NCI-H82 (cell line): ENCODE measurements at places on chromosomes 1 and 21.

GRCh38 chr1:98921817-98922216 is 82.8 kb downstream of the PLPPR5 start:
- DNase-seq, result no peak

GRCh38 chr1:160083968-160084770 is 2.8 kb downstream of the KCNJ9 start:
- peak; percentile 77 for DNase-seq

- no peak for DNase-seq
These were observed 5.0 kb downstream of the PPP1R15B start for GRCh38 chr1:204406621-204407020.

GRCh38 chr1:22252251-22252650 is 109.4 kb upstream of the WNT4 start:
- DNase-seq, result no peak

DNA sequence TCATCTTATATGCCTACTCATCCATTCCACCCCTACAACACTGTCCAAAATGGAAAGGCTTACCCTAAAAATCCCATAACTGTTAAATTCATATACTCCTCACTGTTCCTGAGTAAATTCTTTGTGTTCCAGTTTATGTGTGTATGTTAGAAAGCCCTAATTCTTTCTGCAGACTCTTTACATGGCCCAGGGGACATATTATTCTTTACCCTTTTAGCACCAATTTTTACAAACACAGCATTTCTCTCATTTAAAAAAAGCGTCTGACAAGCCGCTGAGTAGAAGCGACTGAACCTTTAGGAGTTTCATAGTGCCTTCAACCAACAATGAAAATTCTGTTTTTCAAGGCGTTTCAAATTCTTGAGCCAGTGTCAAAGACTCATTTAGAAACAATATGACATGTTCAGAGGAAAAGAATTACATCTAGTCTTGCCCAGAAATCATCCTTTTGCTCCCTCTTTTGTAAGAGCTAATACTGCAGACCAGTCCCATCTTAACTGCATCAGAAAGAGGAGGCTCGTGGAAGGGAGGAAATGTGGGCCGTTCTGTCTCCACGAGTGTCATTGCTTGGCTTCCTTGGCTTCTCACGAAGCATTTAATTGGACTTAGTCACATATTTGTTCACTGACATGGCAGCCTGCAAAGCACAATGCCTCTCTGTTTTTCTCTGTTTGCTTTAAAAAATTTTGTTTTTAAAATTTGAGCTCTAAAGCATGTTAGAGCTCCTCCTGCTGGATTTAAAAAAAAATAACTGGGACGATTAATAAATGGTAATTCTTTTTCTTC is 21.3 kb upstream of the C1orf105 start:
- DNase-seq, result peak; percentile 12

DNA sequence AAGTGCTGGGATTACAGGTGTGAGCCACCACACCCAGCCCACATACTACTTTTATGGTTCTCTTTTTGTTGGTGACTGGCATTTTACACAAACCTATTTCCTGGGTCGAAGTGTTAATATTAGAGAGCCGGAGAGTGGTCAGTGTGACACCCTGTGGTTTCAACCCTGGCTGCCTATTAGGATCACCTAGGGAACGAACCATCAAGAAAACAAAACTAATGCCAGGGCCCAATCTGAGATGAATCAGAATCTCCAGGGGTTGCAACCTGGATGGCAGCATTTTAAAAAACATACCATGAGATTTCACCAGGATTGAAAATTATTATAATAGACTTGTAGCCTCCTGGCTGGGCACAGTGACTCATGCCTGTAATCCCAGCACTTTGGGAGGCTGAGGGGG is 6.1 kb downstream of the MRPS21 start:
- no peak for DNase-seq

DNA sequence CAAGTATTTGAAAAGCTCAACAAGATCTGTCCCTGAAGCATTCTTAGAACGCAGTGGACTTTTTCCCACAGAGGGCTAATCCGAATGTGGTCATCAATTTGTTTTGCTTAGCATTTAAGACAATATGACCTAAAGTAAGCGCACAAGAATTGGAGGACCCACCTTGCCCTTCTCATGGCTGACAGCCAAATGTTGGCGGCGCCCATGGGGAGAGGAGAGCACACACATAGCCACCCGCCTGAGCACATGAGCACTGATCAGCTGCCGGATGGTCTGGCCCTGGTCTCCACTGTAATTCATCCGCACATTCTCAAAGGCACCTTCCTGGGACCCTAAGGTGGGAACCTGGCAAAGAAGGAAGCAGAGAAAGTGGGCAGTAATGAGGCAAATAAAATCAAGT is 52.4 kb downstream of the UBR4 start:
- no peak for DNase-seq

DNA sequence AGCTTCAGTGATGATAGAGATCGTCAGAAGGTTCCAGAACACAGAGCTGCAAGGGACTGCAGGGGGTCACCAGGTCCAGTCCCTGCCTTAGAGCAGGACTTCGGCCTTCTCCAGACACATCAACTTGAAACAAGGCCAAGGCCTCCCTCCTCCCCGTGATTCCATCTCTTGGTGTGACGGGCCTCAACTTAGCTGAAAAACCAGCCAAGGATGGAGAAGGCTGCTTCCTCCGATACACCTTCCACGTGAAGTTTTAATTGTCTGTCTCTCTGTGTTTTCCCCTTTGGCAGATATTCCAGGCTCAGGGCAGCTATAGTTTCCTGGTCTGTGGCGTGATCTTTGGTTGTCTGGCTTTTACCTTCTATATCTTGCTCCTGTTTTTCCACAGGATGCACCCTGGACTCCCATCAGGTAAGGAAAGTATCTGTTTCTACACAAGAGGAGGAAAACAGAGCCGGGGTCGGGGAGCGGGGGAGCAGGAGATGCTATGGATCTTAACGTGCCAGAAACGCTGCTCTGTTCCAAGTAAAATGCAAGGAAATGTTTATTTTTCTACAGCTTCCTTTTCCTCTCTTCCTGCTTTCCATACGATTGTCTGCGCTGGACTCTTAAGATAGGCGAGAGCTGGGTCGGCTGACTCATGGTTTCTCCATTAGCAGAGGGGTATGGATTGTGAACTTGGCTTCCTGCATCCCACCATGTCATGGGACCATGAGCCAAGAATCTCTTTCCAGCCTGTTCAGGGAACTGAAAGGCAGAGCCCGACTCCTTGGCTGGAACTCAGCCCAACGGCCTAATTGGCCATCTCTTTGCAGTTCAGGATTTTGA is 32.8 kb downstream of the ELK4 start:
- DNase-seq, result no peak

GRCh38 chr21:26572076-26572701 is 897 bp downstream of the CYYR1 start:
- DNase-seq, result no peak

DNA sequence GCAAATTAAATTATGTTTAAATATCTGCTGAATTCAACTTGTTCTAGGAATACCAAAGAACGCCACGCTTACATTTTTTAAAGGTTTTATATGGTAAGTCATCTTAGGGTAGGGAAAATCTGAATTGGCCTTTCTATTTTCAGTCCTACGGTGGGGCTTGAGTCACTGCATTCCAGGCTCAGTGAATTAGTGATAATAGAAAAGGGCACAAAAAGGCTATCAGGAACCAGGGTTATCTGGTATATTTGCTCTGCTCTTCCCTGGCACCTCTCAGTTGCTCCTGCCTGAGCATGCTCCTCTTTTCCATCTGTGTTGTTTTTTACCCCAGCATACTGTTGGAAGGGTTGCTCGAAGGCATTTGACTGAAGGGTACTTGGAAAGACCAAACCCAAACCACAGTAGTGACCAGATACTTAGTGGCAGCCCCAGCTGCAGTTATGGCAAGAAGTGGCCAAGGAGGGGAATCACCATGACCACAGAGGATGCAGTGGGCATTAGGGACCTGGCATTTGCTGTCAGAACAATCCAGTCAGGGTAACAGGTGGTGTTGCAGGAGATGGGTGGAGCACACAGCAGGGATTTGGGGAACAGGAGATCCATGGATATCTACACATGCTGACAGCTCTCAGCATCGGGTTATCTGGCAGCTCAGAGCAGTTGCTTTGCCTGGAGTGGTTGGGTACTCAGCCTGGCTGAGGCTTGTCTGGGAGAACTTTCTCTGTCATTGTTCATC is 2.3 kb downstream of the OVAAL start:
- DNase-seq, result peak; percentile 11

- peak; percentile 29 for DNase-seq
These were observed 4.9 kb upstream of the TTLL10 start for GRCh38 chr1:1168451-1169411.

DNA sequence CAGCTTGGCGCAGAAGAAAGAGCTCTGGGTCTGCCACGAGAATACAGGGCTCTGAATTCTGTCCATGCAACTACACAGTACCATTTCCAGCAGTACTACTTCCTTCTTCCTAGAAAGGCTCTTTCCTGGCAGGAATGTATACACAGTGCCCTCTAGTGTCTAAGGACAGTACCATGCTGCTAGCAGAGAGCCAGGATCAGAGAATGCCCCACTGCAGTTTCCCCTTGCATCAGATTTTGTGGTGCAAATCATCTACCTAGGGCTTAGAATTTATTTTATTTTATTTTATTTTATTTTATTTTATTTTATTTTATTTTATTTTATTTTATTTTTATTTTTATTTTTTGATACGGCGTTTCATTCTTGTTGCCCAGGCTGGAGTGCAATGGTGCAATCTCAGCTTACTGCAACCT is 50.8 kb downstream of the PAX7 start:
- peak; percentile 88 for DNase-seq

DNA sequence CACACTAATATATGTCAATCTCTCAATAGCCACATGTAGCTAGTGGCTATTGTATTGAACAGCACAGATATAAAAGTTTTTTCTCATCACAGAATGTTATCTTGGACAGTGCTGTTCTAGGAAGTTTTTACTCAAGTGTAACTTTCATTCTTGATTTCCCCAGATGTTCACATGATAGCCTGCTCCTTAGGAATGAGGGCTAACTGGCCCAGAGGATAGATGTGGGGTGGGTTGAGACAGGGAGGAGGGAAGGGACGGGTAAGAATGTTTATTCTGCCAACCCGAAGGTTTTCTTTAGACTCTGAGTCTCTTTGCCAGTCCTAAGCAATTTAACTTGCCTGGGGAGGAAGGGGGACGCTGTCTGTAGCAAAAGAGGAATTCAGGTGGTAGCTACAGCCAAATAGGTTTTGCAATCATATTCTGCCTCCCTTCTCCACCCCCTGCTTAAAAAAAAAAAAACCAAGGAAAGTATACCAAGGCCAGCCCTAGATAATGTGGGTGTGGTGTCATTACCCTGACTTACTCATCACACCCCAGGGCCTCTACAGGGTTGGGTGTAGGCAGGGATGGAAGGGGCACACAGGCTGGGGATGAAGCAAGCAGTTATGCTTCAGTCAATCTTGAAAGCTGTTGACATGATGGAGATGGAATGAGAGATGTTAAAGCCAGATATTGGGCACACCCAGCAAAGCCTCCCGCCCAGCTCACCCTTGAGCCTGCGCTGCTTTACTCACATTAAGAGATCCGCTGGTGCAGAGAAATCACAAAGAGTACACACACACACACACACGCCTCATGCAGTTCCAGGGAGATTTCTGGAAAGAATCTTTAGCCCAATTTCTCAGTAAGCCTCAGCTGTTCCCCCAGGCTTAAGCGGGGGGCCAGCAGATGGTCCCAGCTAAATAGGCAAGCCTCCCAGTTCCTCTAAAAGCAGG is 59.9 kb downstream of the PLXNA2 start:
- peak; percentile 76 for DNase-seq
